ENCODE measurements at places on chromosomes 11 and 22.

DNA sequence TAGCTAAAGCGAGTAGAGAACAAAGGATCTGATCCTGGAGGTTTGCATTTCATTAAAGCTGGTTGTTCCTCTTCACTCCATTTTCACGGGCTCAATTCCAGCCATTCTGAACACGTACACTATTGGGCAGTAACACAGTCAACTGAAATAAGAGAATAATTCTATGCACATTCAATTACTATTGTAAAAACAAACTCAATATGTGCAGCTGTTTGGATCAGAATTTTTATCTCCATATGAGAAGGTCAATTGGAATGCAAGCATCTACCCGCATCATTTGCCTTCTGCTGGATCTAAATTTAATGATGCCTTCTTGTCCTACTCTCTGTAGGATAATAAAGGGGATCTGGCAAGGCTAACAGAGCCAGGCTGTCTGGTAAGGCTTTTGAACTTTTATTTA lies 562.8 kb upstream of the CCDC179 start:
- DNase-seq = no peak

- no peak for DNase-seq
Measured at GRCh38 chr22:35632935-35633334, 15.3 kb upstream of the APOL6 start.

GRCh38 chr11:14258221-14258935 lies 100.6 kb downstream of the RRAS2 start:
- DNase-seq = no peak

- no peak for DNase-seq
Measured at GRCh38 chr11:6228520-6228919, 5.9 kb downstream of the FHIP1B start.

DNA sequence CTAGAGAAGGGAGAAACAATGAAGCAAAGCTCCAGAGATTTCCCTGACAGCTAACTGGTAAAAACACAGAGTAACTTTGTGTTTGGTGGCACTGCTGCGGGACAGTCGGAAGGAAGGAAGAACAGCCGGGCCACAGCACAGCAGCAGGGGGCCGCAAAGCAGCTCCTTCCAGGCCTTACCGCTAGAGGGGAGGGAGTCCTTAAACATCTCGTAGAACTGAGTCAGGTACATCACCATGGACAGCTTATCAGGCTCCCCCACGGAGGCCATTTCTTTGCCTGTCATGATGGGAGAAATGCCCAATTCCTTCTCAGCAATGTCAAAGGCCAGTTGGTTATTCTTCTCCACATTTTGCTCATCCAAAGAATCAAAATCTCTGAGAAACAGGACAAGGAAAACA lies 114.6 kb upstream of the BID start:
- DNase-seq = no peak

GRCh38 chr11:1532014-1532586 lies 40.0 kb downstream of the DUSP8 start:
- DNase-seq = no peak

DNA sequence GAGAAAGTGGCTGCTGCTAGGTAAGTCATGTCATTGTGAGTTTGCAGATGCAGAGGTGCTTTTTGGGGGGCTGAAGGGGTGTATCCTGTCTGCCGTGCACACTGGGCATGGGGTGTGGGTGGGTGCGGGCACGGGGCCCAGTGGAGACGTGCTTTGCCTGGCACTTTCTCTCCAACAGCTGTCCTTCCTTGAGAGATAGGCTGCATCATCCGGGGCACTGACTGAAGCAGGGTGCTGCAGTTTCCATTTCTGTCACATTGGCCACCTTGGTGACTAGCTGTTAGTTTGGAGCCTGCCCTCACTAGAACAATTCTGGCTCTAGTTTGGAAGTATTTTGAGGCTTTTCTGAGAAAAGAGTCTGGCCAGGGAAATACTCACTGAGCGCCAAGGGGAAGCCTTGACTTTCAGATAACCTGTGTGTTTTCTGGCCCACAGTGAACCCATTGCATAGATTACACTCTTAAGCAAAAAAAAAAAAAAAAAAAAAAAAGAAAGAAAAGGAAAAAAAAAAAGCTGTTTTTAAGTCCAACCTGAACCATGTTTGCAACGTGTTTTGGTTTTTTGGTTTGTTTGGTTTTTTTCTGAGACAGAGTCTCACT lies 219.2 kb downstream of the NAV2 start:
- DNase-seq = no peak

- no peak for DNase-seq
Measured at GRCh38 chr11:83033972-83034672, 37.6 kb downstream of the RAB30 start.

DNA sequence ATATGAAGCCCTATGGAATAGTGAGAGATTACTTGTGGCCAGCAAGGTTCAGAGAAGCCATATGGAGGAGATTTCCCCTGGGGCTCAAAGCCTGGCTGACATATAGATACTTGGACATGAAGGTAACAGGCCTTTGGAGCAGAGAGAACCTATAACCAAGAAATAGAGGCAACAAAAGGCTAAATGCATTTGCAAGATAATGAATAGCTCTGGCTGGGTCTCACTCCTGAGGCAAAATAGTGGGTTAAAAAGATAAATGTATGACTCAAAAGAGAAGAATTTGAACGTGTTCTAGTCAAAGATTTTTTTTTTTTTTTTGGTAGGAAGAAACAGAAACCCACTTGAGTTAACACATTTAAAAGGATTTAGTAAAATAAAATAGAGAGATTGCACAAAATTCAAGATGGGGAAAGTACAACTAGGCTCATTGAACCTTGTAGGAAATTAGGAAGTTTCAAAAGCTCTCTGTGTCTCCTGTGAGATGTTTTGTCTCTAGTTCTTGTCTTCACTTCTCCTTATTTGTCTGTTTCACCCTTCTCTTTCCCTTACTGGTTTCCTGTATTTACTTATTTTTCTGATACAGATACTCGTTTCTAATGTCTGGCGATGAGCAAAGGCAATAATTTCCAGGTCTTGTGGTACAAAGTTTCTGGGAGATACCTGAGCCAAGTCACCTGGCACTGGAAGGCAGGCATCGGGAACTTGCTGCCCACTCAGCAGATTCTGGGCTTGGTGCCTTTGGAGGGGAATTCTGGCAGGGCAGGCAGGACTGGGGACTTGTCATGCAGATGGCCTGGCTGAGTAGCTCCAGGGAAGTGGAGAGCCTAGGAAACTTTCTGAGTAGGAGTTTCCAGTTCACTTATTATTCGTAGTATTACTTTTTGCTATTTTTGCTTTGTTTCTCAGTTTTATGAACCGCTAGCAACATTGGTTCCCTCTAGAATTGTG lies 49.2 kb upstream of the SESN3 start:
- DNase-seq = no peak

- no peak for DNase-seq
Measured at GRCh38 chr11:64831411-64831891, 13.0 kb downstream of the CDC42BPG start.

DNA sequence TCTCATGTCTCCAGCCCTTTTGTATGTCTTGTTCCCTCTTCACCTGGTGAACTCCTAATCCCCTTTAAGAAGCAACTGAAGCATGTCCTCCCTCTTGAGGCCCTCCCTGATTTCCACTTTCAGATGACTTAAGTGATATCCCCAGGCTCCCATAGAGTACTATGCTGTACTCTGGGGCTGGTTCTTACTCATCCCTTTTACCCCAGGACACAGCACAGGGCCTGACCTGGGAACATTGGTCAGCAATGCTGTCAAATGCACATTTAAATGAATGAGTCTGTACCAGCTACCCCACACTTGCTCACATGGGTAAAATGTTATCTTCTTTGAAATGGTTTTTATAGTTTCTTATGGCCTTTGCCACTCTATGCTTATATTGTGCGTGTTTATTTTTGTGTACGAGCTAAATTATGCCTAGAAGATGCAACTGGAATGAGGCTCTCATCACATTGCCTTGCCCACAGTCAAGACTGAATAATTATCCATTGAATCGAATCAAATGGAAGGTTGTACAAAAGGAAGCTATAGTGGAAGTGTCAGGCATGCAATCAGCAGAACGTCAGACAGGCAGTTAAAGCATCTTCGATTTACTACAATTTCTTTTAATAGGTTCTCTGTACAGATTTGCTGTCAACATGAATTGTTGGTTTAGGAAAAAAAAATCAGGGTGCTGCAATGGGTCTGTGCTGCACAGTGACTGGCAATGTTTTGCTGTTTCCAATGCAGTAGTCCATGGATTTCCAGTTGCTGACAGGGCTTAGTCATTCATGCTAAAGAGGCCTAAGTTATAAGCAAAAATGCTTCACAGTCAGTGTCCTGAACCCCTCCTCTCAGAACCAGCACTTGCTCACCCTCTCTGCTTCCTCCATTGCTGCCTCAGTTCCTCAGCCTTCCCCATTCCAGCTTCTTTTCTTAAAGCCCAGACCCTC lies 79.5 kb downstream of the PARVA start:
- DNase-seq = no peak

GRCh38 chr11:125956391-125957134 lies 10.7 kb downstream of the VSIG10L2 start:
- no peak for DNase-seq

DNA sequence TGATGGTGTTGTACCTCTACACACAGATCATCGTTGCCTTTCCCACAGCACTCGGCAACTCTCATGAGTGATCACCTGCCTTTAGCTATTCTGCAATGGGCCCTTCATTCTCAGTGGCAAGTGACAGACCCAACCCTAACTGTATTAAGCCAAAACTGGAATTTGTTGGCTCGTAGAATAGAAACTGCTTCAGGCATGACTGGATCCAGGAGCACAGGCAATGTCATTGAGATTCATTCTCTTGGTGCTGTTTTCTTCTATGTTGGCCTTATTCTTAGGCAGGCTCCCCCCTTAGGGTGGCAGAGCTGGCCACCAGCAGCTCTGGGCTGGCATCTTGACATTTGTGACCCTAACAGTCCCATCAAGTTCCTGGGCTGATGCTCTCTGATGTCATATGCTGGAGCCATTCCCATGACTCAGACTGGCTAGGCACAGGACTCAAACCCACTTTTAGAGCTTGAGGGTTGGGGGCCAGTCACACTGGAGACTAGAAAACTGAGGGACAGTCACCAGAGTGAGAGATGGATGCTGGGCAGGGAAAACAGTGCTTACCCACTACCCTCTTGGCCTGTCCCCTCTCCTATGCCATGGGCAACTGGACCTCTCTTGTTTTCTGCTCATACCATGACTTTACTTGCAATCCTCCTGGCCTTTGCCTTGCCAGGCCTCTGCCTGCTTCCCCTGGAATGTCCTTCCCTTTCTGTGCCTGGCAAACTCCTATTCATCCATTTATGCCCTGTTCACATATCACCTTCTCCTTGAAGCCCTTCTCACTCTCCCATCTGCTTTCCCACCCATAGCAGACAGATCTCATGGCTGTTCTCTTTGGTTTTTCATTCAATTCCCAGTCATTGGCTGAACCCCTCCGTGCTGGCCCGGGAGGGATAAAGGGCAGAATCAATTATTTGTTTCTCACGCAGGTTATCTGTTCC lies 7.1 kb upstream of the CDC42EP2 start:
- no peak for DNase-seq

DNA sequence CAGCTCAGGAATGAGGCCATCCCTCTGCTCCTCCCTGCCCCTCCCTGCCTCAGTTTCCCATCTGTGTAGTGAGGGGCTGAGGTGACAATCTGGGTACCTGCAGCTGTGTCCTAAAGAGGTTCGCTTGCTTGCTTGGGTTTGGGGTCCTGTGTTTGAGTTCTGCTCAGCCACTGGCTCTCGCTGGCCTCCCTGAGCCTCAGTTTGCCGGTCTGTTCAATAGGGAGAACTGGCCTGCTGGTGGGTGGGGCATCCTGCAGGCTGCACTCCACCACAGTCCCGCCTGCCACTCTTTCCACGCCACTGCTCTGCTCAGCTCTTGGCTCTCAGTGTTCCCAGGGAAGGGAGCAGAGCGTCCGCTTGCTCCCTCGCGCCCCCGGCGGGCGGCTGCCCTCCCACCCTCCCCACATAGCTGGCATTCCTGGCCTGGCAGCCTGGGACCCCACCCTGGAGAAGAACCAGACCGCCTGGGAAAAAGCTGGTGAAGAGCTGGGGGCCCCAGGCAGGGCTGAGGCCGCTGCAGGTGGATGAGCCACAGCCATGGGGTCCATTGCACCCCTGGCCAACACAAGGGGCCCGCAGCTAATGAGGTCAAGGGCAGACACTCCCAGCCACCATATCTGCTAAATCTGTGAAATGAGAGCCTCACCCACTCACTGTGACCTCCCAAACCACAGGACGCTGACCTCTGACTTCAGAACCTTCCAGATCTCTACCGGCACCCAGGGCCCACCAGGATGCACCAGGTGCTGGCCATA lies 15.1 kb downstream of the WNT7B start:
- no peak for DNase-seq

GRCh38 chr11:114354076-114354475 lies 46.2 kb downstream of the C11orf71 start:
- no peak for DNase-seq

- DNase-seq = no peak
Measured at GRCh38 chr11:130212431-130212961, 52.9 kb downstream of the ST14 start.

GRCh38 chr11:125976156-125976555 lies 30.3 kb downstream of the VSIG10L2 start:
- no peak for DNase-seq

DNA sequence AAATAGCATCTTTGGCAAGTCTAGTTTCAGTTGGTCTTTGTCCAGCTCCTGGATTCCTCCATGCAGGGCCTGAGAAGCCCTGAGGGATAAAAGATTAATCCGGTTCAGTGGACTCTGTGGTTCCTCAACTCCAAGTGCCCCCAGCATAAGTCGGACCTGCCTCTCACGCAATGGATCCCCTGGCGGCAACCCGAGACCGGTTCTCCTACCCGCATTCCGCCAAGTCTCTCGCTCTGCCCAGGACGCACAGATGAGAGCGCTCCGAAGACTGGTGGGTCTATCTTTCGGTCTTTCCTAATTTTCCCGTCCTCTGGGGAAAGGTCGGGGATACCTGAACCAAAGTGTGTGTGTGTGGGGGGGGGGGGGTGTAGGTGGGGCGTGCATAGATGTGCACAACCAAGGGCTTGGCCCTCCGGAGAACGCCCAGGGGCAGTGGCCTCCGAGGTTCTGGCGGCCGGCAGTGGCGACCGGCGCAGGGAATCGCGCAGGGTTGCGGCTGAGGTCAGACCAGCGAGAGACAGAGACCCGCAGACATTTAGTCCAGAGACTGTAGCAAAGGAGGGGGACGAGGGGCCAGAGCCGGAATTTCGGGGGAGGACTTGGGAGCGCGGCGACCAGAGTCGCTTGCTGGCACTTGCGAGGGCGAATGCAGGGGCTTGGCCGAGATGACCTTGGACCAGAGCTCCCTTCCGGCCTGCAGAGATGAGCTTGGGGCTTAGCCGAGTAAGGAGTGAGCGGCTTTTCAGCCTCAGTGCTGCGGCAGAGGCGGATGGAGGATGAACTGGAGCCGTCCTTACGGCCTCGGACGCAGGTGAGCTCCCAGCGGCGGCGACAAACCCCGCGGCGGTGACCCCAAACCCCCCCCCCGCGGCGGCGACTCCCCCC lies 712 bp upstream of the SLC2A11 start:
- no peak for DNase-seq

GRCh38 chr11:128259816-128260215 lies 327.5 kb downstream of the ETS1 start:
- no peak for DNase-seq
